ENCODE measurements at places on chromosomes 4 and X.

DNA sequence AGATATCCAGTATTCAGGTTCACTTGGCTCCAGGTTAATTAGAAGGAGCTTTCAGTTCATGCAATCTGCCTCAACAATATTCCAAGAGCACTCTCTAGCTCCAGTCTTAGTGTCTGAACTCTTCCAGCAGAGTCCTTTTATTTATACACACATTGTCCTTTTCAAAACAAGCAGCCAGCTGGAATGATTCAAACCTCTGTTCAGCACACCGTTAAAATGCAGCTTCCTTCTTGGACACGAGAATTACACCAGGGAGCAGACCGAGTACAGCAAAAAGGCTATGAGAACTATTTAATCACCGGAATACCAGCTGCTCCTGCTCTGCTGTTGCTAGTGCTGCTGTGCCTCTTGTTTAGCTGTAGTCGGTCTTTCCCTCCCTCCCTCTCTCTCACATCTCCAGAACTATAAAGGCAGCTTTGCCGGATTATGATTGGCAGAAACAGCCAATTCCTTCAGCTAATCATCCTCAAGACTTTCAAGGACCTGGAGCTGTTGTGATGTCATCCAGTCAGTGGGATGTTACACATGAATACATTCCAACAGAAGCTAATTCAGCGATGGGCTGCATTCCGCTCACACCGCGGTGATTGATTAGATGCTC lies at the start of gene NDST4:
Gene NDST4, minus strand, starts transcription at position 115 of the 601 bp plus-strand sequence. CDS start 36,584 bp downstream, outside the sequence.
- DNase-seq, result peak; percentile 94

- peak; percentile 58 for DNase-seq
Observed at GRCh38 chr4:139794158-139794954, 128.7 kb downstream of the MGST2 start.

DNA sequence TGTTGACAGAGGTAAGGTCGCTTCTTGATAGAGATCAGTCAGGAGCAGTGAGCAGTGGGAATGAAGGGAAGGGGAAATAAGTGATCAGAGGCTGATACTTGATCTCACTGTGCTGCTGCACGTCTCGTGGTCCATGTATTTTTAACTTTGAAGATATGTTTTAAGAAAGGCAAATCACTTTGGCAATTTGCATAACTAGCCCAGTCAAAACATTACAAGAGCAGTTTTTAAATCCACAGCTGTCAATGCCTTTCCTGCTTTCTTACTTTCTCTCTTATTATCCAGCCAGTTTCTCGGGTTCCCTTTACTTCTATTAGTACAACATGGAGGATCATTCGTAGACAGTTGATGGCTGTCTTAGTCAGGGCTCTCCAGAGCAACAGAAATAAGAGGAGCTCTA lies 472.8 kb downstream of the TMA16 start:
- no peak for DNase-seq

GRCh38 chr4:158166701-158167100 lies 6.1 kb downstream of the GASK1B start:
- no peak for DNase-seq

DNA sequence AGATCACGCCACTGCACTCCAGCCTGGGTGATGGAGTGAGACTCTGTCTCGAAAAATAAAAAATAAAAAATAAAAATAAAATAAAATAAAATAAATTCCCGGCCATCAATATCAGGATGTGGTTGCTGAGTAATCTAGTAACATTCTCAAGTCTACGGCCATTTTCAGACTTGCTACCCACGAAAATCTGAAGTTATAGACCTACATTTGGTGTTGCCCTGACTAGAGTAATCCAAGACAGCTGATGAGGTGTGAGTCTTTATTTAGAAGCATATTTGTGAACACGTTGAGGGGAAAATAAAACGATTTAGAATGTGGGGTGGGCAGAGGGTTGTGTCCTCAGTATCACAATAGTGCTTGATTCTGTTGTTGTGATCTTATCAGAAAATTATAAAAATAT lies 130.2 kb upstream of the MID1 start:
- DNase-seq, result no peak

DNA sequence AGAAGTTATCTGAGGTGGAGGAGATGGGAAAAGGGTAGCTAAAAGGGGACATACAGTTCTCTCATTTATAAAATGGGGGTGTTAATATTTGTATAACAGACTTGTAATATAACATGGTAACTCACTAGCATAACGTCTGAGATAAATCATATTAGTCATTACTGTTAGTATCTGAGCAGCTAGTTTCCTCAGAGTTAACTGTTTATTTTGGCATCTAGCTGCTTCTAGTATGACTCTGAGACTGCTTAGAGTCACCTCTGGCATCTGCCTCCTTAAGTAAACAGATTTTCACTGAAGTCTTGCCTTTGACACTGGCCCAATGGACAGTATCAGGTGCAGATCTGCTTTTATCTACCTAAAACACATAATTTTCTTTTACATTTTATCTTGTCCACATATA lies 58.1 kb downstream of the SLC30A9 start:
- DNase-seq, result no peak
